Cardiac muscle cell (in vitro differentiated cells and primary cell): ENCODE measurements at places on chromosomes 3 and 15. TPM values are rescaled to one million over a fixed set of nuclear protein-coding genes. Genes with fewer than 3 reads are reported as not detected.

DNA sequence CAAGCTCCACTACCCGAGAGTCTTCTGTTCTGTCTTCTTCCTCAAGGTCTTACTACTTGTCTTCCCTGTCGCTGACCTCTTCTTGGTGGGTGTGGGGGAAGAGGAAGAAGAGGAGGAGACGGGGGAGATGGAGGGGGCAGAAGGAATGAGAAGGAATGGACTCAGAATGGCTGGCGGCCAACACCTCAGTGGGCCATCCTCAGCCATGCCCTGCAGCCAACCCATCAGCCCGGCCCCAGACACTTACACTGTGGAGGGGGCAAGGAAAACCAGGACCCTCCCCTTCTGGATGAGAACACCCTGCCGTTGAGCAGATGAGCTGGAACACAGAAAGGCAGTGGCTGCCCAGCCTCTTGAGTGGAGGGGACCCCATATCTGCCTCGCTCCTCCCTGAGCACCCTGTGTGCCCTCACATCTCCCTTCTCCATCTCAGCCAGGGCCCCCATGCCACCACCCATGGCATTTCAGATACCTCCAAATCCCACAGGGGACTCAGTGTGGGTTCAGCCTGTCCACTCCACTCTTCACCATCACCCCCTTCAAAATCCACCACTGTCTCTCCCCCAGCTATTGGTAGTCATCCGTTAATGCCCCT, 45.5 kb upstream of the PRR23E start:
- no peaks in the 10 kb centered on the region for H3K36me3 ChIP-seq
- H3K4me1 ChIP-seq: no peaks in the 10 kb centered on the region
- no peak overlapping the region for H3K4me3 ChIP-seq
- no peaks in the 10 kb centered on the region for H3K27me3 ChIP-seq
- no peak for DNase-seq
- H3K27ac ChIP-seq: no peak overlapping the region

- peaks cover 23% of the 10 kb centered on the region for H3K4me1 ChIP-seq
- no peak for DNase-seq
- peak overlapping the region; percentile 55 for H3K27ac ChIP-seq
- H3K36me3 ChIP-seq: peaks cover 36% of the 10 kb centered on the region
- no peaks in the 10 kb centered on the region for H3K27me3 ChIP-seq
- no peak overlapping the region for H3K4me3 ChIP-seq
Observed at GRCh38 chr15:29756358-29757267, 65.7 kb downstream of the TJP1 start.

DNA sequence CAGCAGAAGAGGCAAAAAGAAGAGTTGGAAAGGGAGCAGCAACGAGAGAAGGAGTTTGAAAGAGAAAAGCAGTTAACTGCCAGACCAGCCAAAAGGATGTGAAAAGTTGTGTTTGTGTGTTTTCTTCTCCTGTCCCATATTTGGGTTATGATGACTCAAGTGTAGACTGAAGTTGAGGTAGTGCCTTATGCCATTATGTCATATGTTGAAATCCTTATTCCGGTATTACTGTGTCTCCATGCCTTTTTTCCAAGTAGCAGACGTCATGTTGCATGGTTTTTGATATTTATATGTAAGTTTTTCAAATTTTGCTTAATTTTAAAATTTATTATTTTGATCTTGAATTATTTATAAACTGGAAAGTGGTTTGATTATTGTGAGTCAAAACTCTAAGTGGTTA, 19.2 kb downstream of the BLOC1S6 start:
- peaks cover 14% of the 10 kb centered on the region for H3K36me3 ChIP-seq
- H3K27me3 ChIP-seq: no peaks in the 10 kb centered on the region
- no peak for DNase-seq
- H3K4me1 ChIP-seq: no peaks in the 10 kb centered on the region
- no peak overlapping the region for H3K4me3 ChIP-seq

DNA sequence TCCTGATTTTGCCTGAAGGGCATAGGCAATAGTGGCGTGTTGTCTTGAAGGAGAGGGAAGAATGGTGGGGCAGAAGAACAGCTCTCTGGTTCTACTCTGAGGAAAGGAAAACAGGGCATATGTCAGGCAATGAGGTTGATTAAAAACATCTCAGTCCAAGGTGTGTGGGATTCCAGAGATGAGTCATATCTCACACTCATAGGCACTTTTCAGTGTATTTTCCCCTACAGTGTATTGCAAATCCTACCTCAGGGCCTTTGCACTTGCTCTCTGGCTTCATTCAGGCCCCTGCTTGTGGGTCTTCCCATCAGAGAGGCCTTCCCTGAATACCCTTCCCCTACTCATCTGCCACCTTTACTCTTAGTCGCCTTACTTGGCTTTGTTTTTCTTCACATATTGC, 107.8 kb downstream of the SLCO3A1 start:
- peaks cover 15% of the 10 kb centered on the region for H3K4me1 ChIP-seq
- no peak for DNase-seq
- H3K4me3 ChIP-seq: no peak overlapping the region
- no peaks in the 10 kb centered on the region for H3K36me3 ChIP-seq
- no peaks in the 10 kb centered on the region for H3K27me3 ChIP-seq

GRCh38 chr3:129230311-129231019, 18.9 kb upstream of the COPG1 start:
- H3K27me3 ChIP-seq: no peaks in the 10 kb centered on the region
- H3K4me3 ChIP-seq: no peak overlapping the region
- no peak for DNase-seq
- H3K27ac ChIP-seq: no peak overlapping the region
- H3K4me1 ChIP-seq: no peaks in the 10 kb centered on the region

GRCh38 chr3:138890555-138891187, 55.9 kb upstream of the PIK3CB start:
- no peak for DNase-seq
- H3K4me1 ChIP-seq: no peaks in the 10 kb centered on the region
- H3K27me3 ChIP-seq: no peaks in the 10 kb centered on the region
- no peak overlapping the region for H3K27ac ChIP-seq
- no peaks in the 10 kb centered on the region for H3K36me3 ChIP-seq

DNA sequence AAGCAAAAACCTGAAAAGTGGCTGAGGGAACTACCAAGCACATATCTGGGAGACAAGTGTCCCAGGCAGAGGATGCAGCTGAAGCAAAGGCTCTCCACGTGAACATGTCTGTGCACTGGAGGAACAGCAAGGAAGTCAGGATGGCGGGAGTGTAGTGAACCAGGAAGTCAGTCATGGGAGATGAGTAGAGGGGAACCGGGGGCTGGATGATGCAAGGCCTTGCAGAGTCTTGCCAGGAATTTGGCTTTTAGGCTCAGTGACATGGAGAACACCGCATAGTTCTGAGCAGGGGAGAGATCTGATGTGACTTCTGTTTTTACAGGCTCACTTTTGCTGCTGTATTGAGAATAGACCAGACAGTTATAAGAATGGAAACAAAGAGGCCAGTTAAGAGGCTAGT, 19.0 kb downstream of the C2CD4A start:
- H3K27me3 ChIP-seq: no peaks in the 10 kb centered on the region
- DNase-seq: no peak
- no peaks in the 10 kb centered on the region for H3K4me1 ChIP-seq
- H3K36me3 ChIP-seq: no peaks in the 10 kb centered on the region

DNA sequence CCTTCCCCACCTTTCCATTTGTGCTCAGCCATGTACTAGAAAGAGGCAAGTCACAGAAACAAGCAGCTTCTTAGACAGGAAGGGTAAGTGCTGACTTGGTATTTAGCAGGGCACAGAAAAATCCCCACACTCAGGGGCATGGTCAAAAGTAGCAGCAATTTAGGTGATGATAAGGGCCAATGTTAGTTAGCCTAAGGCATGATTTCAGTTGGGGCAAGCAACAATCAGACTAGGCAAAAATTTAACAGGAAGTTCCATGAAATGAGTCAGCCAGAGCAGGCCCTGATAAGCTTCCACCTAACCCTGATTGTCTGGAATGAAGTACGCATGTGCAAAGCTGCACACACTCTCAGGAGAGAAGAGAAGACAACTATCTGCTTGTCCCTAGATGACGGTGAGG, 423.4 kb upstream of the UBE2E2 start:
- no peak overlapping the region for H3K4me3 ChIP-seq
- no peak overlapping the region for H3K27ac ChIP-seq
- DNase-seq: peak; percentile 5
- H3K36me3 ChIP-seq: no peaks in the 10 kb centered on the region

DNA sequence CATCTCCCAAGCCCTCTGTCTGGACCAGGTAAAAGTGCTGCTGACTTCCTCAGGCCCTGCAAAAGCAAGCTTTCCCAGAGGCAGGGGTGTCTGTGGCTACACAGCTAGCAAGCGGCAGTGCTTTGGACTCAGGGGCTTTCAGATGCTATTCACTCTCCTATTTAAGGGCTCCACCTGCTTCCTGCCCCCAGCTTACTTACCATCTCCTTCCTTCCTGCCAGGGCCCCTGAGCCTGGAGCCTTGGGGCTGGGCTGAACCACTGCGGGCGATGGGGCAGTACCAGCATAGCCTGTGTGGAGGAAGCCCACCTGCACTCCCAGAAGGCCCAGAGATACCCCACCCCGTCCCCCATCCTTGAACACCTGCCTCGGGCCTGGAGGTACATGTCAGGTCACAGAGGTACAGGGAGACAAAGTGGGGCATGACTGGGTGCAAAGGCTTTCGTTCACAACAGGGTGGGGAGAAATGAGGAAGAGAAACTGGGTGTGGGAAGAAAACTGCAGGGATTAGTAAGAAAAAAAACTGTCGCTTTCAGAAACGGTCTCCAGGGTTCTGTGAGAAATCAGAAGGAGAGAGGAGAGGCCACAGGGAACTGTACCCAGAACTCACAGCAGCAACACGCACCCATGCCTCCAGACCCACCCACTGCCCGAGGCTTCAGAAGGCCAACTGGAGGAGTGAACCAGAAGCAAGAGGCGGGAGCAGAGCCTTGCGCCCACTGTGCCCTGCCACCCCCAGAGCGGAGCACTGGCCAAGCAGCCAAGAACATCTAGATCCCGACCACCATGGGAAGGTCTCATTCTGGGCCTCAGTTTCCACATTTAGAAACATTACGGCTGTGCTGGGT, 49.5 kb downstream of the CCDC12 start:
- no peak overlapping the region for H3K27ac ChIP-seq
- peaks cover 31% of the 10 kb centered on the region for H3K4me1 ChIP-seq
- H3K4me3 ChIP-seq: no peak overlapping the region
- H3K27me3 ChIP-seq: no peaks in the 10 kb centered on the region
- peaks cover 6% of the 10 kb centered on the region for H3K36me3 ChIP-seq
- DNase-seq: no peak

DNA sequence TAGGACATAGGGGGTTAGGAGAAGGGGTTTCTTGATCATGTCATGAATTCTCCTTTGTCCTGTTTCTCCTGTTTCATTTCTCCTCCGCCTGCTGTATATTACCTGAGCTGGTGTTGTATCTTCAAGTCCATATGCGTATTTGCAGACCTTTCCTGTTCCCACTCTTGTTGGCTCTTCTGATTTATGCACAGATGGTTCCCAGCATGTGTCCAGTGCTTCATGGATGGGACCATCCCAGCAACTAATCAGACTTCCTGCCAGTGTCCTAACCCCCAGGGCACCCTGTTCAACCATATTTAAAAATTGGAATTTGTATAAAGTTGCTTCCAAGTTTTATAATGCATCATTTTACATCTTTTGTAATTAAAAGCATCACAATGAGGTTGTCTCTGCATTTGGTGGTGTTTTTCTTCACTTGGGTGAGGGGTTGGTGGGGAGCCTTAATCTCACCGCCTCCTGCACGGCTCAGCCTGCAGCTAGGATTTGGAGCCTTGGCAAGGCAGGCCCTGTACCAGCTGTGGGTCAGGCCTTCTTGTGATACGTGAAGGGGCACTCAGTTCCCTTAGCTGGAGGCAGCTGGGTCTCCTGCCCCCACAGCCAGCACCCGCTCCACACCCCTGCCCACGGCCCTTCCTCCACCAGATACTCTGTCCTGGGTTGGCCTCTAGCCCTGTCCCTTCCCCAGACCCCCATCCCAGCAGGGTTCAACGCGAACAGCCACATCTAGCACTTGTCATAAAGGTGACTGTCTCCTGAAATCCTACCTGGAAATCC, 72.0 kb upstream of the BLM start:
- H3K27ac ChIP-seq: no peak overlapping the region
- peaks cover 10% of the 10 kb centered on the region for H3K36me3 ChIP-seq
- no peaks in the 10 kb centered on the region for H3K4me1 ChIP-seq

GRCh38 chr3:49266410-49267095, 10.5 kb downstream of the C3orf62 start:
- peaks cover 8% of the 10 kb centered on the region for H3K36me3 ChIP-seq
- no peak overlapping the region for H3K4me3 ChIP-seq
- peak; percentile 67 for DNase-seq
- H3K4me1 ChIP-seq: no peaks in the 10 kb centered on the region
- no peak overlapping the region for H3K27ac ChIP-seq

DNA sequence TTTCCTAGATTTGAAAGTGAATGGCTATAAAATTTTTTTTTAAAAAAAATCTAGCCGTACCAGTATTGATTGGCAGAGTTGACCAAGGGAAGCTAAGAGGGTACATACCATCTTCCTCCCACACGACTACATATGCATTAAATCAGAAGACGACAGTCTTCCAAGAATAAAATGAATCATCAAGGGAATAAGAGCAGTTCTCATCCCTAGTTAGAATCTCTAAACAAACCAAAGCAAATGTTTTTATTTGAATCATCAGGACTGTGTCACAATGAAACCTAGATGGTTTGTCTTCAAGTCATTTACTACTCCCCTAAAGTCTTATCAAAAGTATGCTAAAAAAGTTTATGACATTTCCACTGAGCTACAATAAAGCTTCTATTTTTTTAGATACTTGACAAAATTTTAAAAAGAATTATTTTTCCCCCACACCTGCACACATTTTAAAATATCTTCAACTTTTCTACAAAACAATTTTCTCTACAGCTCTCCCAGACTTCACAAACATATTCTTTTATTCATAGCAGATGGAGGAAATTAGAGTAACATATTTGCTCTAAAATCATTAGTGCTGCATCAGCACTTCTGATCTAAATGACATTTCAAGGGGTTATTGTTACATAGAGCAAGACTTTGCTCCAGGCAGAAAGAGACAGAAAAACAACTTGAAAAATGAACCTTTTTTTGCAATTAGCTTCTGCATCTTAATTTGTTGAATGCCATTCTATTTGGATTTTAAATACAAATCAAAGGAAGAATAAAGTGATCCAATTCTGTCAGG, 547.1 kb downstream of the FHIT start:
- H3K27me3 ChIP-seq: no peaks in the 10 kb centered on the region
- H3K4me1 ChIP-seq: peaks cover 5% of the 10 kb centered on the region
- no peak for DNase-seq
- no peak overlapping the region for H3K27ac ChIP-seq

GRCh38 chr15:59170295-59171066, 36.2 kb upstream of the LDHAL6B start:
- no peaks in the 10 kb centered on the region for H3K27me3 ChIP-seq
- no peaks in the 10 kb centered on the region for H3K36me3 ChIP-seq
- no peak overlapping the region for H3K27ac ChIP-seq
- DNase-seq: peak; percentile 45
- peaks cover 6% of the 10 kb centered on the region for H3K4me1 ChIP-seq

The DNAJB11 gene
- total RNA-seq: 47.4 and 114 TPM in 2 replicates

The IGSF10 gene
- total RNA-seq: 0.18 and 0.33 TPM in 2 replicates

The IL5RA gene
- 0.07 TPM in 1 of 2 replicates, not detected in the other for total RNA-seq

The TMEM266 gene
- 0.74 and 1.5 TPM in 2 replicates for total RNA-seq

The AADAC gene
- total RNA-seq: not detected in 2 replicates

The NEK10 gene
- total RNA-seq: 1.1 and 2.1 TPM in 2 replicates

The NAA80 gene
- total RNA-seq: 28.5 and 40.4 TPM in 2 replicates
